CD4-positive, CD25-positive, alpha-beta regulatory T cell (primary cell): ENCODE measurements at places on chromosomes 11 and 22.
A peak's percentile ranks its signal among the peaks of the same experiment; 100 is the strongest.

- DNase-seq: no peak
These were observed 2.2 kb downstream of the MIOX start for GRCh38 chr22:50488886-50489285.

- no peak for DNase-seq
These were observed 153.2 kb upstream of the E2F8 start for GRCh38 chr11:19393941-19394340.

DNA sequence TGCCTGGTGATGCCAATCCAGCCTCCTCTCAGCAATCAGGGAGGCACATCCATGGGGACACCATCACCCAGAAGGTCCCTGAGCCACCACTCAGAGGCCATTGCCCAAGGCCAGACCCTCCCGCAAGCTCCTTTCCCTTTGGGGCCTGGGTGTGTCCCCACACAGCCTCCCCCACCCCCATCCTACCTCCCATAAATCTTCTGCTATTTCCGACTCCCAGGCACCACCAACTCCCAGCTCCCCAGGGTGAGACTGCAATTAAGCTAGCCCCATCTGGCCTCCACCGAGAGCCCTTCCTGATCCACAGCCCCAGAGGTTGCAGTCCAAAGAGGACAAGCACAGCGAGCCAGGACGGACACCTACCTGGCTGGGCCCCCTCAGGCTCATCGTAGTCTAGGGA, 6.3 kb downstream of the ARHGAP1 start:
- DNase-seq: no peak

DNA sequence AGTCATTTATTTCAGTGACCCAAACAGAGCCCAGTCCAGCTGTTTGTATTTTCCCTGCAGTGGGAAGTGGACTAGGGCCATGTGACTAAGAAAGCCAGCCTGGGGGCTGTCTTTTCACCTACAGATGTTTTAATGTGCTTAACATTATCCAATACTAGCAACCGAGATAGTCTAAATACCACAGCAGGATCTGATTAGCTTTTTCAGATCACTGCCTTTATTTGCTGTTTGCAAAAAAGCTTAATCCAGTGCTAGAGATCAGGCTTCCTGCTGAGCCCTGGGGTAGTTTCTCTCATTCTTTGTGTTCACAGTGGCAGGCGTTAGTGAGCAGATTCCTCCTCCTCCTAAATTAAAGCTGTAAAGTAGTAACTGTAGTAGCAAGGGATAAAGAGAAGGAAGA, 35.0 kb downstream of the ZC3H12C start:
- no peak for DNase-seq

DNA sequence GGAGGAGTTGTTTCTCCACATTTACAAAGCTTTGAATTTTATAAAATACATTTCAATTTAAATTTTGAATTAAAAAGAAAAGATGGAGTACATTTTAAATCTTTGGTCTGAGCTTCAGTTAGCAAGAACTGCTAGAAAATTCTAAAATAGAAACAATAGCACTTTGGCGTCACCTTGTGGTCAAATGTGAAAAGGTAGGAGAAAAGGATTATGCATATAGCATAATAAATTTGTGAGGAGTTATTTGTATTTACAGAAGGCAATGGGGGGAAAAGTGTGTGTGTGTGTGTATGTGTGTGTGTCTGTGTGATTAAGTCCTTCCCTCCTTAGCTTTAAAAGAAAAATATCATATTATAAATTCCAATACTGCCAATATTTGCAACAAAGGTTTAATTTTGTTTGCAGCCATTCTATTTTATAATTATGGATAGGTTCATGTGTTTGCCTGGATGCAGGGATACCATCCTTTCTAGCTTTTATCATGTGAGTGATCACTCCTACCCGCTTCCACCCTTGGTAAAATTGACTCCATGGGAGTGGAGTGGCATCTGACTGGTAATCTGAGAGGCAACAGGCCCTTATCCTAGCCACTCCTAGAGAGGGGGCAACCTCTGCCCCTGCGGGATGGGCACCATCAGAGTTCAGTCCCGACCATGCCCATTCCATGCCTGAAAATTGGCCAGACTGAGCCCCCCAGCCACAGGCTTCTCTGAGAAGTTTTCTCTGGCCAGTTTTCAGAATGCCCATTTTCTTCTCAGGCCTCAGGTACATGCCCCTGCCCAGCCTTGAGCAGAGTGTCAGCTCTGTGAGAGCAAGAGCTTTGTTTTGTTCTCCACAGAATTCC, 13.6 kb upstream of the LGR4 start:
- peak; percentile 5 for DNase-seq

GRCh38 chr11:46356924-46357482, 9.7 kb downstream of the DGKZ start:
- DNase-seq: no peak

- DNase-seq: no peak
These were observed 2392.1 kb upstream of the RAG2 start for GRCh38 chr11:38990139-38990538.

DNA sequence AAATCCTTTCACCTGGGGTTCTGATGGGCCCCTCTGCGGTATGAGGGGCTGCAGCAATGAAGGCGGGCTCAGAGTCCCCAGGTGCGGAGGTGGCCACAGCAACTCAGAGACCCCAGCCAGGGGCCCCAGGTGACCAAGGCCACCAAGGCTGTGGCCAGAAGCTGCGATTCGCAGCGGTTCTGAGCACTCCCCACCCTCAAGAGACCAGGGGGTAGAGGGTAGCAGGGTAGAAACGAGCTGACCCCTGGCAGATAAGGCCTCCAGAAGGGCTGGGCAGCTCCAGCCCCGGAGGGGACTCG, 948 bp downstream of the TNKS1BP1 start:
- DNase-seq: no peak

GRCh38 chr22:41862530-41863266, 29.8 kb downstream of the SREBF2 start:
- DNase-seq: no peak

DNA sequence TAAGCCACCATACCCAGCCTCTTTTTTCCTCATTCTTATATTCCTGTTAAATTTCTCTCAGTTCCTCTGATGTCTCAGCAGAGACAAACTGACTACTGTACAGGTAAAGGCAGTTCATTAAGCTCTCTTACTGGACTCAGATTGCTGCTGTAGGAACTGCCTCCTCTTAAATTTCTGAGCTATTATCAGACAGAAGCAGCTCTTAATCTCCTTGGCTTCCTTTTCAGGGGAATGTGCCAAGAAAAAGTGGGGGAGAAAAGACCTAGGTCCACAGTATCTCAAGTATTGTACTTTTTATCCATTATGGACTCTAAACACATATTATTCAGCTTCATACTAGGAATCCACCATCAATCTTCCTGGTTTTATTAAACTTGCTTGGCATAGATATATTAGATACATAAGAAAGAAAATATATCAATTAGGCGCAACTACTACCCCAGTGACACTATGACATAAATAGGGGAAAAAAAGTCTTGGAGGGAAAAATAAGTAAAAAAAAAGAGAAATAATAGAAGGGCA, 26.1 kb downstream of the MRTFA start:
- no peak for DNase-seq

DNA sequence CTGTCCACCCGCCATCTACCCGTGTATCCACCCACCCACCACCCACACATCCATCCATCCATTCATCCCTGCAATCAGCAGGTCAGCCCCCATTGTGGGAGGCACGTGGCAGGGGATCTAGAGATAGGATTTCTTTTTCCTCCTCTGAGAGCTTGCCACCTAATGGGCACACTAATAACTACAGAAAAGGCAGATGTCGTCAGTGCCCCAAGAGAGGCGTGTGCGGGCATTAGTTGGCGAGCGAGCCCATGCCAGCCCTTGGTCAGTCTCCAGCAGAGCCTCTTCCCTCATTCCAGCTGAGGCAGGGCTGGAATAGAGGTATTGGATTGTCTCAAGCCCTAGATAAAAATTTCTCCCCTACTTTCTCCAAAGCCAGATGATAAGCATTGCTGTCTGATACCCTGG, 9.7 kb downstream of the USP2 start:
- no peak for DNase-seq

DNA sequence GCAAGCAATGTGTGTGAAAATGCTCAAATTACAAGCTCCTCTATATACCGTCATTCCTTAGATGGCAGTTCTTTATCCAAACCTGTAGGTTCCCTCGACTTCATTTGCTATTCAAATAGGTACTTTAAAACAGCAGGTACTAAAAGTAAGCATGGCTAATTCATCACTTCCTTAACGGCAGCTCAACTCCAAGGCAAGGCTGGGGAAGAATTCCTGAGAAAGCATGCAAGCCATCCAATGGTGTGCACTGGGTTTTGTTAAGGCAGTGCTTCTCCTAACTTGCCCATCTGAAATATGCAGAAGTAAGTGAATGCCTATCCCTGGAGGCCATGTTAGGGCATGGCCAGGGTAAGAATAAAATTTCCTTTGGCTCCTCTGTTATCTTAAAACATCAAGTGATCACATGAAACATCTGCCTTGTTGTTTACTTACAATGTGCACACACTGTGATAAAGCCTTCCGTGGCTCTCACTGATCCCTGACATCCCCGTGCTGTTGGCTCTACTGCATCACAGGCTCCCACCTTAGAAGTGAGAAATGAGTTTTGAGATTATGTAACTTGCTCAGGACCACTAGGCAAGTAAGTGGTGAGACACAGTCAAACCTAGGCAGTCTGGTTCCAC, 52.1 kb downstream of the SMCO4 start:
- DNase-seq: no peak

DNA sequence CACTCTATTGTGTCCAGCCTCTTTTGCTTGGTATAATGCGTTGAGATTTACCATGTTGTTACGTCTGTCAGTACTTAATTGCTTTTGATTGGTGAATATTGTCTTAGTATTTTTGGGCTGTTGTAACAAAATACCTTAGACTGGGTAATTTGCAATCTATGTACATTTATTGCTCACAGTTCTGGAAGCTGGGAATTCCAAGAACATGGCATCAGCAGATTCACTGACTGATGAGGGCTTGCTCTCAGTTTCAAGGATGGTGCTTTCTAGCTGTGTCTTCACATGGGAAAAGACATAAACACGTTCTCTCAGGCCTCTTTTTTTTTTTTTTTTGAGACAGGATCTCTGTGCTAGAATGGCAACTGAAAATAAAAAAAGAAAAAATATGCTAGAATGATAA, 46.7 kb upstream of the INCENP start:
- no peak for DNase-seq

GRCh38 chr11:64826578-64827450, 16.5 kb upstream of the MEN1 start:
- DNase-seq: no peak

GRCh38 chr11:19162951-19163505, 38.8 kb downstream of the CSRP3 start:
- DNase-seq: no peak

DNA sequence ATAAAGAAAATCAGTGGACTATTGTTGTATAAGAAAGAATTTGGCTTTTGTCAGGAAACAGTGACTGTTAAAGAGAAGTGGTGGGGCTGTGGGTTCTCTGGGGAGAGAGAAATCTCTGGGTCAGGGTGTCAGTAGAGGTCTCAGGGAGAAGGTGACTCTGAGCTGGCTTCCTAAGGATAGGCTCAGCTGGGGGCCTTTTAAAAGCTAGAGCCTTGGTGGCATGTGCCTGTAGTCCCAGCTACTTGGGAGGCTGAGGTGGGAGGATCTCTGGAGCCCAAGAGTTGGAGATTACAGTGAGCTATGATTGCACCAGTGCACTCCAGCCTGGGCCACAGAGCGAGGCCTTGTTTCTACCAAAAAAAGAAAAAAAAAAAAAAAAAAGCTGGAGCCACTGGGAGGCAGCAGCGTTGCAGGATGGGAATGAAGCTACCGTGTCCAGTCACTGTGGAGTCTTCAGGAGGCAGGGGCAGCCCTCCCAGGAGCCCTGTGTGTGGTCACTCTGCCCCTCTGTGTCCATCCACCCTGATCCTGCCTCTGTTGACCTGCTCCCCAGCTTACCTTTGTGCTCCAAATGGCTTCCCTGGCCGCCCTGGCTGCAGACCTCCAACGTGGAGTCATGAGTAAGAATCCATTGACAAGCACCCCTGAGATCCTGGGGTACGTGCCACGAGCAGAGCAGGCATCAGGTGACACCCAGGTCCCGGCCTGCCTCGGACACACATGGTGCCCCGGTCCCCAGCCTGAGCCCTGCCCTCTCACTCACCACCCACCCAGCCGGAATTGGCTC, 5.4 kb upstream of the MIF start:
- no peak for DNase-seq

GRCh38 chr22:30206944-30207343, 39.6 kb downstream of the LIF start:
- DNase-seq: no peak

GRCh38 chr11:36088266-36088972, 144.6 kb downstream of the LDLRAD3 start:
- no peak for DNase-seq

DNA sequence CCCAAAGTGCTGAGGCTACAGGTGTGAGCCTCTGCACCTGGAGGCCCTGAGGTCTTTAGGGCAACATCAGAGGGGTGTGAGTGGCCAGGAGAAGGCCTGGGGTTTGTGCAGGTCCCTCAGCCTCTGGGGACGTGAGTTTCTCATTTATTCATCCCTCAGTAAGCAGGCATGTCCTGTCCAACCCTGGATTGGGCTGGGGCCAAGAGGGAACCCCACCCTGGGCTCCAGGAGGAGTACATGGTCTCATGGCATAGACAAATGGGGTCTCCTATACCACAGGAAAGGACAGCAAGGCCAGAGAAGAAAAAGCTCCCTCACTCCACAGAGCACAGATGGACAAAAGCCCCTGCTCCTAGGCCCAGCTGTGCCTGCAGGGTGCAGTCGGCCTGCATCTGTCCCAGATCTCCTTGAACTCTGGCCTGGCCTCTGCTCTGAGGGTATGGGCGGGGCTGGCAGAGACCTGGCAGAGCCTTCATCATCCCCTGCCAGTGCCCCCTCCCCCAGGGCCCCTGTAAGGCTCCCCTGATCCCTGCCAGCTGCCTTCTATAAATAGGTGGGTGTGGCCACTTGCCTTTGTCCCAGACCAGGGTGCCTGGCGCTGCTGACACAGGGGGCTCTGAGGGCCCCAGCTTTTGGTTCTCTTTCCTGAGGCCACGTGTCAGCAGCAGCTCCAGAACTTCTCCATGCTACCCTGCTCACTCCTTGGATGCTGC, 34.6 kb downstream of the A4GALT start:
- DNase-seq: no peak

GRCh38 chr22:46290121-46290842, 6.4 kb upstream of the GTSE1 start:
- DNase-seq: no peak

- no peak for DNase-seq
These were observed 7.9 kb downstream of the INPPL1 start for GRCh38 chr11:72232260-72233055.

- DNase-seq: no peak
These were observed 282 bp downstream of the MPPED2 start for GRCh38 chr11:30585892-30586250.
